ENCODE measurements at places on chromosomes 11 and 22.

- no peak for DNase-seq
These were observed 12.3 kb upstream of the DLAT start for GRCh38 chr11:112012874-112013273.

- no peak for DNase-seq
These were observed 196.3 kb upstream of the CADM1 start for GRCh38 chr11:115700496-115700895.

GRCh38 chr11:133948711-133949110 is 8.1 kb downstream of the IGSF9B start:
- DNase-seq, result no peak

DNA sequence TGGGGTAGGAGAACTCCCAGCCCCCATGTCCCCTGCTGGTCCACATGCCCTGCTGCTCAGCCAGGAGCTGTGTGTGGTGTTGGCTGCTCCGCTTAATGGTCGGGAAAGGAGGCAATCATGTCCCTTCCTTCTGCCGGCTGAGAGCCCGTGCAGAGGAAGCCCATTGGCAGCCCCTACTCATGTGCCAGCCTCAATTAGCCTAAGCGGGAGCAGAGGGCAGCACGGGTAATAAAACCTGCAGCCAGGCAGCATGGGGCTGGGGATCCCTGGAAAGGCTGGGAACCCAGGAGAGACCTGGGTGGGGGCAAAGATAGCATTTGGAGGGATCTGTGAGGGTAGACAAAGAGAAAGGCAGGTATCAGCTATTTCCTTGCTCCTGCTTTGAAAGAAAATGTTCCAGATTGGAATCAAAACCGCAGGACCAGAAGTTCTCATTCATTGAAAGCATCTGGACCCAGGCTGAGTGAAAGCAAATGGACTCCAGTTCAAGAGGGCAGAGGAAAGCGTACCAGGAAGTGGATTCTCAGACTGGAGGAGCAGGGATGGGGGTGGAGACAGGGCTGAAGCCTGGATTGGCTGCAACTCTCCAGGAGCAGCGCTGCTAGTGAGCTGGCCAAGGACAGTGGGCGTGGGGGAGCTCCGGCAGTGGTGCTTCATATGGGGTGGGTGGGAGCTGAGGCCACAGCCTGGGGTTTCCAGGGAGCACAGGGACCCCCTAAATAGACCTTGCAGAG is 103.4 kb upstream of the NECTIN1 start:
- DNase-seq, result no peak

GRCh38 chr22:20423008-20423905 is 14.4 kb downstream of the SCARF2 start:
- DNase-seq, result no peak

- DNase-seq, result no peak
These were observed 348.9 kb upstream of the NCAM1 start for GRCh38 chr11:112612250-112612849.

GRCh38 chr22:46169628-46170027 is 19.3 kb downstream of the PPARA start:
- DNase-seq, result no peak

GRCh38 chr11:126739499-126740145 is 260.9 kb downstream of the KIRREL3 start:
- no peak for DNase-seq

- no peak for DNase-seq
These were observed 1.3 kb downstream of the NAP1L4 start for GRCh38 chr11:2990617-2991451.

GRCh38 chr22:50544746-50545253 is 899 bp upstream of the KLHDC7B start:
- DNase-seq, result no peak

- no peak for DNase-seq
These were observed 29.8 kb upstream of the CHRM4 start for GRCh38 chr11:46421257-46421880.

DNA sequence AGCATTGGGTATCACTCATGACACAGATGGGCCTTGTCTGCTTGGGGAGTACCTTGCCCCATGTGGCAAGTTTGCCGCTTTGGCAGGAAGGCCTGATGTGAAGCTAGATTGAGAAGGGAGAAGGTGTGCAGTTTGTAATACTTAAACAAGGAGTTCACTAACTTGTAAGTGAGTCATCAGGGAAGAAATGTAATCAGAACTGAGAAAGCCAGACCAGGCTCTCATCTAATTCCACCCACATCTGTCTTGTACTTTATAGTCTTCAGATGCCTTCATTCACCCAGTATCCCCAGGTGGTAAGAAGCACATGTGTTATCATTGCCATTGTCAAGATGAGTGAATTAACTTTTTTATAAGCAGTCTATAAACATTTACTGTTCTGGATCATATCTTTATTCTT is 116.0 kb upstream of the DDI1 start:
- no peak for DNase-seq

DNA sequence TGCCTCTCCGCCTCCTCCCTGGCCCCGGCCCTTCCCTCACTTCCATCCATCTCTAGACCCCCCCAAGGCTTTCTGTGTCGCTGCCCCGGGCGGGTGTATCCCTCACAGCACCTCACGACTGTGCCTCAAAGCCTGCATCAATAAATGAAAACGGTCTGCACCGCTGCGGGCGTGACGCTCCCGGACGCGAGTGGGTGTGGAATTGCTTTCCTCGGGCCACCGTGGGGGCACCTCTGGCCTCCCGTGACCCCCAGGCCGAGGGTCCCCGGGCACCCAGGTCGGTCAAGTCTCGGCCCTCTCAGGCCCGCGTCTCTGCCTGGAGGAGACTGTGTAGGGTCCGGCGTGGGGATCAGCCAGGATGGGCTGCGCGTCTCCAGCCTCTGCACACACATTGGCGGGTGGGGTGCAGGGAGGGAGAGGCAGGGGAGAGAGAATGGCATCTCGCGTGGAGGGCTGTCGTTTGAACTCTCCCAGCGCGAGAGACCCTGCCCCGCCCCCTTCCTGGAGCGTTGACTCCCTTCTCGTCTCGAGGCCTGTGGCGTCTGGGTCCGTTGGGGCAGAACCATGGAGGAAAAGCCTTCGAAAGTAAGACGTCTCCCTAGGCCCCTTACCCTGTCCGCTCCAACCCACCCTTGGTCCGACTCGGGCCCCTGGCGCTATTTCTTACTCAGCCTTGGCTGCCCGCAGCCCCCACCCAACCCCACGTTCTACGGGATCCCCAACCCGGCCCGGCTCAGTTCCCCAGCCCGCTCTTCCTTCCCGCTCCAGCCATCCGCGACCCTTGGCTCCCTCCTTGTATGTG is at the start of gene CATSPERZ:
Gene CATSPERZ (plus strand): TSS at position 512 of the 802 bp plus-strand sequence. CDS start 53 bp downstream, at position 565.
- DNase-seq, result no peak

- no peak for DNase-seq
These were observed 1.8 kb upstream of the CARS1 start for GRCh38 chr11:3058753-3059664.

GRCh38 chr11:47720651-47721050 is 5.5 kb upstream of the AGBL2 start:
- no peak for DNase-seq

GRCh38 chr11:46353698-46354097 is 6.4 kb downstream of the DGKZ start:
- DNase-seq, result no peak

- DNase-seq, result peak; percentile 75
These were observed 494.5 kb upstream of the LARGE1 start for GRCh38 chr22:34414467-34415440.

GRCh38 chr11:22076271-22076930 is 116.5 kb upstream of the ANO5 start:
- no peak for DNase-seq

GRCh38 chr22:26851125-26851524 is 193.7 kb downstream of the MIAT start:
- no peak for DNase-seq

- no peak for DNase-seq
These were observed at the start of gene BACE1-AS for GRCh38 chr11:117290809-117291396. Gene BACE1-AS (plus strand): TSS chr11:117291346.

DNA sequence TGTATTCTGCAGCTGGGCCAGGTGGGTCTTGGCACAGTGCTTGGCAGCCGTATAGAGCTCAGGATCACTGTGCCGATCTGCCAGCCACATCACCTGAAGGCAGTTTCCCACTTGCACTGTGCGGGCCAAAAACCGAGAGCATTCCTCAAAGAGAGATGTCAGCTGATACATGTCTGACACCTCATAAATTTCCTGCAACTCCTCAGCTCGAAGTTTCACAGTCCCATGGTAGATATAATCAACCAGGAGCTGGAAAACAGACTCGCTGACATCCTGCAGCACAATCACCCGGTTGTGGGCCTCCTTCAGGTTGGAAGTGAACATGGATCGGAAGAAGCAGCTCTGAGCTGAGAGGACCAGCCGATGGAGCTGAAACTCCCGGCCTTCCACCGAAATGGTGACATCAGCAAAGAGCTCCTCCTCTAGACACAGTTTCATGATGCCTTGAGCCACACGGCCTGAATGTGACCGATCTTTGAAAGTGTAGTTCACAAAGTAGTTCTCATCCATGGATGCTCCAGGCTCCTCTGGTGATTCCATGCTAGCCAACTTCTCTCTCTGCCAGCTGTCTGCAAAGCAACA is 1.2 kb downstream of the KBTBD4 start:
- DNase-seq, result no peak

- no peak for DNase-seq
These were observed at the start of gene TBX1 for GRCh38 chr22:19760058-19760950. Gene TBX1 (plus strand): TSS chr22:19760778. CDS start chr22:19760844, 66 bp downstream.

DNA sequence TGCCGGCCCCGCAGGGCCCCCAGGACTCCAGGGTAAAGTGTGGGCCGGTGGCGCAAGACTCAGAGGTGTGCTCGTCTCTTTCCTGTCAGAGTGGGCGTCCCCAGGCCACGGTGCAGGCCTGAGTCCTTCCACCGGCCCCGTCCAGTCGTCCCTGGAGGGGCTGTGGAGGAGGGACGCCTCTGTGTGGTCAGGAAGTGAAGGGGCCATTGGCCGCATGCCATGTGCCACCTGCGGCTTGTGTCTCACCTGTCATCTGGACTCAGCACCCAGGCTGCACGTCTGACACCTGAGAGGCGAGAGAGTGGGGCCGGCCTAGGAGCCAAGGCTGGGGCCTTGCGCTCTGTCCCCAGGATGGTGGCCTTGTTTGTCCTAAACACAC is 25.2 kb downstream of the MUC6 start:
- no peak for DNase-seq

DNA sequence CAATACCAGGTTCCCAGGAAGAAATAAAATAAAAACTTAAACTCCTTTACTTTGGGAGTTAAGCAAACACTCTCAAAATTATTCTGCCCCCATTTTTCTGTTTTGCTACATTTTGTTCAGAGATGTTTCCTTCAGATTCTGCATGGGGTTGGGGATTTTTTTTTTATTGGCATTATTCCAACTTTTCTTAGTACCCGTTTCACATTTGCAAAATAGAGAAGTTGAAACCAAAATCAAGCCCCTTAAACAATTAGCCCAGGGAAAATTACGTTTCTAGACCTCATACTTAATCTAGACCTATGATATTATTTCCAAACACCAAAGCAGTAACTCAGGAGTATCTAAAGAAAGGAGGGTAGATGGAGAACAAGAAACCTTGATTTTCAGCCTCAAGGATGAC is 20.6 kb upstream of the MS4A7 start:
- DNase-seq, result no peak

DNA sequence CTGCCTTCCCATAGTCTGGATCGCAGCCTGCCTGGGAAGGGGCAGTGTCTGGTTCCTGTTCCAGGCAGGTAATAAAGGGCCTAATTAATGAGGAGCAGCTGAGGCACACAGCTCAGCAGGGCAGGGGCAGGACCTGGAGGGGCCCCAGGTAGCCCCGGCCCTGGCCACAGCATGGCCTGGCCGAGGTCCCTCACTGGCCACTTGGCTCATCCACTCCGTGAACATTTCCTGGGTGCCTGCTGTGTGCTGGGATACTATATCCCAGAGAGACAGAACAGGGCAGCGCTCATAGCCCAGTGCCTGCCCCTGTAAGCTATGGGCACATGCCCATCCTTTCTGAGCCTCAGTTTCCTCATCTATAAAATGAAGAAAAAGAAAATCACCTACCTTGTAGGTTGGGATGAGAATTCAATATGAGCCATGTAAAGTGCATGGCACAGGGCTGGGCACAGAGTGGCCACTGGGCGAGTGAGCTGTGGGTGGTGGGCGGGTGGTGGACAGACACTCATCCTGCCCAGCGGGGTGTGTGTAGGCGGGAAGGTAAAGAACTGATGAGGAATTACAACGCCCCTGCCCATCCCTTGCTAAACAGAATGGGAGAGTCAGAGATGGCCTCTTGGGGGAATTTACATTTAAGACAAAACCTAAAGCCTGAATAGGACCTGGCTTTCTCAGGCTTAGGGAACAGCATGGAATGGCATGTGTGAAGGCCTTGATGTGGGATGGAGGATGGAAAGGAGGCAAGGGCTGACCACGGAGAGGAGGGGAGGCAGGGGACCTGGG is 9.2 kb downstream of the MYRF start:
- no peak for DNase-seq

GRCh38 chr11:66281001-66281400 is 3.0 kb downstream of the CNIH2 start:
- DNase-seq, result no peak

- DNase-seq, result no peak
These were observed 20.8 kb downstream of the CECR2 start for GRCh38 chr22:17390087-17390486.

DNA sequence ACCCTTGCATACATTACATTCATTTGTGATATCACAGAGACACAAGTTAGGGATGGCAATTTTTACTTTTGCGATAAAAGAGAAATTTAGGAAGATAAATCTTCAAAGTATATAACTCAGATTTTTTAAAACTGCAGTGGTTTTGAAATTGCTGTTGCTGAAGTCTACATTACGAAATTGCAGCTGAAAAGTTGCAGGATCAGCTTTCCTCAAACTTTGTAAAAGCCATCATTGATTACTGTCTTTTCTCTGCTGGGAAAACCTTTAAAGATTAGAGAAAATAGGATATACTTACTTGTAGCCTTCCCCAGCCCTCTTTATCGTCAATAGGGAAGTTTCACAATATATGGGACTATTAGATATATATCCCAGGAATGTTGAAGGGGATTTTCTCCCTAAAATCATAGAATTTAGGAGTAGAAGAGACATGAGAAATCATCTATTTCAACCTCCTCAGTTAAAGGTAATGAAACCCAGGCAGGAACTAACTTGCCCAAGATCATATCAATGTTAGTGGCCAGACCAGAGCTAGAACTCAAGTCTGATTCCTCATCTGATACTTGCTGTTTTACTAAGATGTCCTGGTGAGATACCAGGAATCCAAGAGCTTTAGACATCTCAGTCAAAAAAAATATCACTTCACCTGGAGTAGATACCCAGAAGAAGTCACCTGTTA is 10.4 kb upstream of the AGBL2 start:
- DNase-seq, result peak; percentile 13

DNA sequence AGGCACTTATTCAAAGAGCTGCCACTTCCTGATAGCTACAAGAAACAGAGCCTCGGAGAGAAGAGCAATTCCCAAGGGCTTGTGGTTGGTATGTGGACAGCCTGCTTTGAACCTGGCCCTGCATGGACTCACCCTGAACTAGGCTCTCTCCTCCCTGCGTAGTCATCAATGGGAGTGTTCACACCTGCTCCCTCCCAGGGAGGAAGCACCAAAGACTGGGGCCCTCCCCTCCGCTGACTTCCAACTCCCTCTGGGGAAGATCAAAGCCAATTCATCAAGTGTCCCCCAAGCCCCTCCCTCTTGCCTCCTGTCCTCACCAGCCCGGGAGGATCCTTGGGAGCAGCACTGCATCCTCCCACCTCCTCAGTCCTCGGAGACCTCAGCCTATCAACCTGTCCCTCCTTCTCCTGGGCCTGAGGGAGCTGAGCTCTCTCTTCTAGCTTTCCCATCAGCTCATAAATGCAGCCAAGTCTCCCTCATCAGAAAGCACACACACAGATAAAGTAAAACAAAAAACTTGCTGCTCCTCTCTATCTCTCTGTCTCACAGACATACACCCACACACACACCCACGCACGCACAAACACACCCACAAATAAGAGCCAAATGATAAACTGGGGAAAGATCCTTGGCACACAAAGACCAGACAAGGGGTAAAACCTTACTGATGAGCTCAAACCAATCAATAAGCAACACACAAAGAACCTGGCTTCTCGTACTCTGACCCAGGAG is 3.3 kb downstream of the A4GALT start:
- no peak for DNase-seq

Measured in AML-193 (cell line).